ENCODE measurements at places on chromosomes 13 and 19.

GRCh38 chr19:17522988-17523872 lies 11.8 kb downstream of the PGLS start:
- no peak for DNase-seq

GRCh38 chr13:59270327-59270726 lies 893.4 kb downstream of the DIAPH3 start:
- DNase-seq: no peak

DNA sequence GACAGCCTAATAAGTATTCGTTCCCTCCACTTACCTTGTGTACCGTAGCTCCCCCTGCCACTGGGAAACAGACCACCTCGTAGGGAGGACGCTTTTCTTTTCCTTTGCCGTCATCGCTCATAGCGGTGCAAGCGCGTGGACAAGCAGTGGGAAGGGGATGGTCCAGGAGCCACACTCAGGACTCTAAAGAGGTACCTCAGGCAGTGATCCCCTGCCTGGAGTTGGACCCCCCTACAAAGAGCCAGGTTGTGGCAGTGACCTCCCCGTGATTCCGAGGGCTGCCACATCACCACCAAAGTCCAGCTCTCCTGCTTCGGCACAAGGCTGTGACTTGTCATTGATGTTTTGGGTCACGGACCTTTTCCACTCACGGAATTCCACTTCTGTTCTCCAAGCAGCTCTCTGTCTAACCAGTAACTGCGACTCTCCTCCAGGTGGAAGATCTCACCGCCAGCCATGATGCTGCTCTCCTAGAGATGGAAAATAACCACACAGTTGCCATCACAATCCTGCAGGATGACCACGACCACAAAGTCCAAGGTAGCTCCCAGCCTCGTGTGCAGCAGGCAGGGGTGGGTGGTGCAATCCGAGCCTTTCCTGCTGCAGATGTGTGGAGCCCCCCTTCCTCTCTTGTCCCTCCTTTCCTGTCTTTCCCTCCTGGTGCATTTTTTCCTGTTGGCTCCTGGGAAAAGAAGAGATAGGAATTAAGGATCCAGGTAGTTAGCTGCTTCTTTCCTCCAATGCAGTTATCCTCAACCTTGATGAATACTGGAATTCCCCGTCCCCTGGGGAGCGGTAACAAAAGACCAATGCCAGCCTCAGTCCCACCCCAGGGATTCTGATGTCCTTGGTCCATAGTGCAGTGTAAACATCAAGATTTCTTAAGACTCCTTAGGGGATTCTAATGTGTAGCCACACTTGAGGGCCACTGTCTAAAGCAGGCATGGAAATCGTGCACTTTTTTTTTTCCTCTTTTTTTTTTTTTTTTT lies 107.7 kb downstream of the SLC7A1 start:
- DNase-seq: no peak

- DNase-seq: no peak
These were observed 15.5 kb downstream of the CEACAM1 start for GRCh38 chr19:42512743-42513304.

DNA sequence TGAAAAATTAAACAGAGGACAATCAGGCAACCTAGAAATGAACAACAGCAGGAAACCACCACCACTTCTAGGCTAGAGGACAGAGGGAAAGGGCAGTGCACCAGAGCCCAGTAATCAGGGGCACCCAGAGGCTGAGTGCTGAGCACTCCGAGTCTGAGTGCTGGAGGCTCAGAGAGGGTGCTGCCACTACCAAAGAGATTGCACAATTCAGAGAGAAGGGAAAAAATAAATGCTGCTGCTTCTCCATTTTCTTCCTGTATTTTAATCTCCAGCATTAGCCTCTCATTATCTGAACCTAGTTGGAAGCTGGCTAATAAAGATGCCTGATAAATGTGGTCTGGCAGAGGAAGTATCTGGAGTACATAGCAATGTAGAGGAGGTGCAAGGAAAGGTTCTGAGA lies 11.8 kb upstream of the ZNF175 start:
- no peak for DNase-seq

DNA sequence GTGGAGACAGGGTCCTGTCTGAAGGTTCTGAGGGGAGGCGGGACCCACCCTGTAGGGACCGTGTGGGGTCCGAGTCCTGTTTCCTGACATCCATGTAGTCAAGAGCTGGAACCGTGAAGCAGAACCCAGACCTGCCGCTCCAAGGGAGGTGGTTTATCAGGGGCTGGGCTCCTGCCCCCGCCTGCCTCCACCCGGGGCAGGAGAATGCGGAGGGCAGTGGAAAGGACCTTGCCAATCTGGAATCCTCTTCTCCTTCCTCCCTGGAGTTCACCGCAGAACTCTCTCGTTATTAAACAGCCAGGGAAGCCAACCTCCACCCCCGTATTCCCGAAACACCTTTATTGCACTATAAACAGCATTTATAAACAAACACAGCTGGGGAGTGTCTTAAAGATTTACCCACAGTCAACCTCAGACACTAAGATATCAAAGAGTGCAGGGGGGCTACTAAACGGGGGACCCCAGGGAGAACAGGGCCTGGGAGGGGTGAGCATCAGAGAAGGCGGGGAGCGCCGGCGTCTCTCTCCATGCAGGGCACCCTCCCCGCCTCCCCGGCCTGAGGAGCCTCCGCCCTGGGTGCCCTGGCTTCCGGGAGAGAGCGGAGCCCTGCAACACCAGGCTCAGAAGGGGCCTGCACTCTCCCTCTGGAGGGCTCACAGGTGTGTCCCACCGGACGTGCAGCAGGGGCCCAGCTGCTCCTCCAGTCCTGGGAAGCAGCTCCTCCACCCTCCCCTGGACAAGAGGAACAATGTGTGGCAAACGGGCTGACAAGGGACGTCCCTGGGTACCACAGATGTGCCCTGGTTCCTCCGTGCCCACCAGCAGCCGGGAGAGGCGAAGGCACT lies 3.6 kb downstream of the C2CD4C start:
- no peak for DNase-seq

GRCh38 chr19:19223060-19223459 lies 11.3 kb downstream of the NCAN start:
- DNase-seq: no peak

DNA sequence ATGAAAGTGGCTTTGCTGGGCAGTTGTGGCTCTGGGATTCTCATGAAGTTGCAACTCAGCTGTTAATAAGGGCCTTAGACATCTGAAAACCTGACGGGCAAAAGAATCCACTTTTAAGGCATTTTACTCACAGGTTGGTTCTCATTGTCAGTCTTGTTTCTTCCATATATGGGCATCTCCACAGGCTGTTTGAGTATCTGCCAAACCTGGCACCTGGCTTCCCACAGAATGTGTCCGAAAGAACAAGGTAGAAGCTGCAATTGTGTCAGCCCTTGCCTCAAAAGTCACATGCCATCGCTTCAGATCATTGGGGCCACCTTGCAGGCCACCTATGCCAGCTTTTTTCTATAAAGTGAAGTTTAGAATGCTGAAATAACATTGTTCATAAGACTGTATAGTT lies 102.4 kb downstream of the KCTD12 start:
- no peak for DNase-seq

DNA sequence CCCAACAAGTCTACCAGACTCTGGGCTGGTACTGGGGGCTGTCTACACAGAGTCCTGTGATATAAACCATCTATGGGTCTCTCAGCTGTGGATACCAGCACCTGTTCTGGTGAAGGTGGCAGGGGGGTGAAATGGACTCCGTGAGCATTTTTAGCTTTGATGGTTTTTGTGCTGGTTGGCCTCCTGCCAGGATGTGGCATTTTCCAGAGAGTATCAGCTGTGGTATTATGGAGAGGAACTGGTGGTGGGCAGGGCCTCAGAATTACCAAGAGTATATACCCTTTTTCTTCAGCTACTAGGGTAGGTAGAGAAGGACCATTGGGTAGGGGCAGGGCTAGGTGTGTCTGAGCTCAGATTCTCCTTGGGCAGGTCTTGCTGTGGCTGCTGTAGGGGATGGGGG lies 1920.9 kb upstream of the PCDH20 start:
- DNase-seq: no peak

DNA sequence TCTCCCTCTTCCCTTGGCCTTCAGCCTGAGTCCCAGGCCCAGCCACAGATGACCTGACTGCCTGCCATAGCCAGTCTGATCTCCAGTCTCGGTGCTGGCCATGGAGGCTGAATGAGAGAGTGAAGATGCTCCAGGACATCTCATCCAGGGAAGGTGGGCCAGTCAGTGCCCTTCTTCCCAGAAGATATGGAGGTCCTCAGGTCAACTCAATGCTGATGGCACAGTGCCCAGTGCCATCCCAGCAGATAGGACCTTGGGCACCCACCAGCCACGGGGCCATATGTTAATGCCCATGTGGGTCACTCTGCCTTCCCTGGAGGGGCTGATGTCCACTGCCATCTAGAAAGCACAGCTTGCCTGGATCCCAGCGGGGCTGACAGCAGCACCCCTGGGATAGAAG lies 7.2 kb downstream of the VSTM2B start:
- DNase-seq: no peak

DNA sequence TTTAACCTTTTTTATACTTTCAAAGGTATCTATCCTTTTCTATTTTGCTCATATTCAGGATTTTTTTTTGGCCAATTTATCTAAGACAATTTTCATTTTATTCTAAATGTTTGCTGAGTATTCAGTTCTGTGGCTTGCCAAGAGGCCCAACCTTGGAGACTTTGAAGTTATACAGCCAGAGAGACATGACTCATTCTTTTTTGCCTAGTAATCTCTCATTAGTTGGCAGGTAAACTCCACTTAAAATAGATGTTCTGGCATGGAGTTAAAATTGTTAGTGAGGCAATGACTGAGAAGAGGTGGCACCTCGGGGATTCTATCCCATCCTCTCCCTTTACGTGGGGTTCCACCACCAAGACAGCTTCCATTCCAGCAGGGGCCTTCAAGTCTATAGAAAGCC lies 213.8 kb downstream of the KCTD12 start:
- DNase-seq: no peak

GRCh38 chr13:49811527-49811908 lies 19.0 kb upstream of the KPNA3 start:
- no peak for DNase-seq

GRCh38 chr19:56838909-56839651 lies 1.4 kb downstream of the PEG3 start:
- no peak for DNase-seq

GRCh38 chr13:23462815-23463559 lies 29.5 kb upstream of the SACS start:
- no peak for DNase-seq

DNA sequence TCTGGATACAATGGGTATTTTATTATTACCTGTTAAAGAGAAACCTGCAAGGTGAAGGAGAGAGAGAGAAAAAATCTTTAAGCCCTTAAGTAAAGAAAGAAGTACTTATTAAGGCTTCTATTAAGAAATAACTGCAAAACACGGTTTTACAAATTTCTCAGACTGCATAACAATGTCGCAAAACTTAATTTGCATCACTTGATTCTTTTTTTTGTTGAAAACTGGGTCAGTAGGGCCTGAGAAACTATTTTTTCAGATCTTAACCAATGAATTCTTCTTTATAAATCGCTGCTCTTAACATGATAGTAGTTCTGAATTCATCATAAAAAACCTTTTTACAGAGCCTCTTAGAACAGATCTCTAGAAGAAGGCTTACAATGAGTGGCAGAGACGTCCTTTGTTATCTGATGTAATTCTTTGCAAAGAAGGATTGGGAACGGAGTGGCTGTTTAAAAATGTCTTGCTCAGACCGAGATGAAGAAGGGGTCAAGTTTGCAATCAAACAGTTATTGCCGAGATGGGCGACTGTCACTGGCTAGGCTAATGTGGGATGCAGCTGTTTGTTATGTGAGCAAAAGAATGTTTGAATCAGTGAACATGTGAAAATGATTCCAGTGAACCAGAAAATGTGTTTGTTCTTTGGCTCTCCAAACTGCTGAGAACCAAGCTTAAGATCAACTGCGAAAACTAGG lies 76.3 kb downstream of the ZNF536 start:
- no peak for DNase-seq

DNA sequence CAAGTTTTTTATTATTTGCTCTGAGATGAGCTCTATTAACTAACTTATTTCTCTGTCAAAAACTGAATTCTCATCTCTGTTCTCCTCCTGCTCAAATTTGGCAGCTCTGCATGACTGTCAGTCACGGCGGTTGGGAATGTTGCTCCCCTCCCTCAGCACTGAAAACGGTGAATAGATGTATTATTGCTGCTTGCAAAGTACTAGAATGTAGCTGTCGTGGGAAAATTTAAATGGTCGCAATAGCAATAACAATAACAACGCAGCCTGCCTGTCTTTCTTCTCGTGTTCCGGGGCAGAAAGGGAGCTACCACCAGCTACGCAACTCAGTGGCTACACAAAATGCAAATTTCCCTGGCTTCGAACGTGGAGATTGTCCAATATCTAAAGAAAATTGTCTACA lies 125.6 kb upstream of the FRY start:
- DNase-seq: no peak

GRCh38 chr13:70964124-70964523 lies 855.9 kb upstream of the KLHL1 start:
- no peak for DNase-seq

DNA sequence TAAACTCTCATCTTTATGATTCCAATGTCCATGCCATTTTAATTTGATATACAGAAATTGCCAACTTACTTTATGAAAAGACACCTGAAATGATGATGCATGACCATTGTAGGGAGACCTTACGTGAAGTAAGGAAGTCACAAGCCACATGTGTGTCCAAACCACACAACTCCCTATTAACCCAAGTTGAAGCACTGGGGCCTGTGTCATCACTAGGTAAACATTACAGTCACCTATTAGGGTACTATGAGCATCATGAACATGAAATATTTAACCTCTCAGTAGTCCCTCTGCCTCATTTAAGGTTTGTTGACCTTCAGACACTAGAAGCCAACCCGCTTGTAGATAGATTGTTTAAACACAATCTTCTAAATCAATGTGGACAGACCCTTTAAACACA lies 576.9 kb downstream of the IRS2 start:
- no peak for DNase-seq

DNA sequence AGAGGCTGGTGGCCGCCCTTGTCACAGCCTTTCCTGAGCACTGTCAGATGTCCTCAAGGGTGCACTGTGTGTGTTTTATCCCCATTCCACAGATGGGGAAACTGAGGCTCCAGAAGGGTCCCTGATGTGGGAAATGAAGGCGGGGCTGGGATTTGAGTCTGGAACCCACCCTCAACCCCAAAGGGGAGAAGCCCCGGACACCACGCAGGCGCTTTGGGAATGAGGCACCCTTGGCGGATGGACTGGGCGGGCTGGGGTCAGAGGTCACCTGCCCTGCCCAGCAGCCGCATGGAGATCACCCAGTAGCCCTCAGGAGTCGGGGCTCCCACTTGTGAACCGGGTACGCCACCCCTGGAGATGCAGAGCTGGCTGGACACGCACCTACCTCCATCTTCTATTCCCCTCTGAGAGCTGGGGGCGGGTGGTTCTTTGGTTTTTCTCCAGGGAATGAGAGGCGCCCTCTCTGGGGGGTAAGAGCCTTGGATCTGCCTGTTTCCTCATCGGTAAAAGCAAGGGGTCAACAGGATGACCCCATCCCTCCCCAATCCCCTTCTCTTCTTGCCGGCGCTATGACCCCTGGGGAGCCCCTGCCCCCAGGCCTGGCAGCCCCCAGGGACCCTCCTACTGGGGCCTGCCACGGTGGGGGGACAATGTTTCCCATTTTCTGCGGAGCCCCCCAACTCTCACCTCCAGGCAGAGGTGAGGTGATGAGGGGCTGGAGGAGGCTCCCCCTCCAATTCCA lies 8.3 kb upstream of the ONECUT3 start:
- DNase-seq: no peak
